ENCODE measurements at places on chromosomes 2 and 18. TPM values are rescaled to one million over a fixed set of nuclear protein-coding genes. Genes with fewer than 3 reads are reported as not detected.

Gene ERFE
- total RNA-seq = 6.3 TPM

GRCh38 chr2:1856922-1857321, 112.6 kb upstream of the PXDN start:
- DNase-seq = no peak

GRCh38 chr18:48735080-48735676, 196.3 kb downstream of the CTIF start:
- no peak for DNase-seq

DNA sequence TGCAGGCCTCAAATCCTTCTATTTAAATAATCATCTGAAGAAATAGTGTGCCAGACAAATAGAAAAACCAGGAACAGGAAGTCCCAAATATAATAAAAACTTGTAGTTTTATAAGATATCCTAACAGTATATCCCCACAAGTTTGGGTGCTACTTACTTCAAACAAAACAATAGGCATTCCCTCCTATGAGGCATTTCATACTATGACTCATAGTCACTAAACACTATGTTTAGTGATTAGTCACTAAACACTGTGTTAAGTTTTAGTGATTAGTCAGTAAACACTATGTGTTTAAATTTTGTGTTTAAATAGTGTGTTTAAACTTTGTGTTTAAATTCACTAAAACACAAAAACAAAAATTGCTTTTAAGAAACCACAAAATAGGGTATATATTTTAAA, 407.0 kb upstream of the CDH19 start:
- DNase-seq = no peak

DNA sequence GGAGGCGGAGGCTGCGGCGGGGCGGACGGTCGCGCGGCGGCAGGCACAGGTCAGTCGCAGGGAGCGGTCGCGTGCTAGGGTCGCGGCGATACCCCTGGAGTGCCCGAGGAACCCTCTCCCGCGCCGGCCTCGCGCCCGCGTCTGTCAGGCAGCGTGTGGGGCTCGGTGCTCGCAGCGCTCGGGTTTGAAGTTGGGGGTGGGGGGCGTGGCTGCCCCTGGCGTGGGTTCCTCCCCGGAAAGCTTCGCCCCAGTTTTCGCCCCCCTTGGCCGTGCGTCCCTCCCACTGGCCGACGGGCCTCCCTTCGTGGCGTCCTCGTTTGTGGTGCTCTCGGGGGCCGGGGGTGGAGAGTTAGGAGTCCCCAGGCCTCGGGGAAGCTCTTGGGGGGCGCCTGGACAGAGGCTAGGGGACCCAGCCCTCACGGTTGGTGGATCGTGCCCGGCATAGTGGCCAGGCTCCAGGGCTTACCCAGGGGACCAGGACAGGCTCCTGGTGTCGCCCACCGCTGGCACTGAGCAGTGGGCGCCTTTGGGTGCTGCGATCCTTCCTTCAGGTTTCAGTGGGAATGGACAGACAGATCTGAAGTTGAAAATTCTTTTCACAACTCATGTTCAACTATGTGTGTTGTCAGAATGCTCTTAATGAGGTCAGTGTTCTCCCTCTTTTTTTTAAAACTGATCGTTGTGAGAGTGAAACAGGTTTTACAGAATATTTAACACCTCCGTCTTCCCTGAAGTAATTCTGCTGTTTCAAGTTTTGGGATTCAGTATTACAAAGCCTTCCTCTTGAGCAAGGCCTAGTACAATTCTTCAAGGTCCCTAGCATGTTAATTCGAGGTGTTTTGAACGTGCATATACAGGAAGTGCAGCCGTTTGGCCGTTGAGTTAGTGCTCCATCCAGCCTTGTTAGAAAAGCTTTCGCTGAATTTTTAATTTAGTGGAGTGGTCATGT, 604 bp downstream of the RALBP1 start:
- no peak for DNase-seq

DNA sequence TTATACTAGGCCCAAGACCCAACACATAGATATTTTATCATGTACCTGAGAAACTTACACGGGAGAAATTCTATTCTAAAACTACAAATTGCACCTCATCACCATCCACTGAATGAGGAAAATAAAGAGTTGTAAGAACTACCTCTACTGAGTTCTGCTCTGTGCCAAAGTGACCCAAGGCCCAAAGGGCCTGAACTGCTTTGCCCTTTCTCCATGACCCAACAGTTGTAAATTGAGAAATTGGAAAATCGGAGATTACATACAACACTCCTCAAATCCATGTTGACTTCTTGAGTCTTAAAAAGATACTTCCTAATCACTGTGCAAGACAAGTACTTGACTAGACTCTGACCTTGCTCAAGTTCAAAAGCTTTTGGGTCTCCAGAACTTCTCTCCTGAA, 8.8 kb downstream of the NR4A2 start:
- DNase-seq = no peak

- peak; percentile 81 for DNase-seq
These were observed 1.9 kb upstream of the ESPNL start for GRCh38 chr2:238097988-238098871.

DNA sequence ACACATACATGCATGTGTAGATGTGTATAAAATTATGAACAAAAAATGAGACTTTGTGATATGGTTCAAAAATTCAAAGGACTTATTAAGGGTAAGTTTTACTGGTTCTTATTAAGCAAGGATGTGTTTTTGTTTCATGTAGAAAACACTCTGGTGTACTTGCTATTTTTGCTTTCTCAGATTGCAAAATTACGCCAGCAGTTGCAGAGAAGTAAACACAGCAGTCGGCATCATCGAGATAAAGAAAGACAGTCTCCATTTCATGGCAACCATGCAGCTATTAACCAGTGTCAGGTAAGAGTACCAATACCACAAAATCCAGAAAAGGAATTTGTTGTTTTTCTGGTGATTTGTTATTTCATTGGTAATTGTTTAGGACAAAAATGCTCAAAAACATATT, 91.3 kb downstream of the FAM117B start:
- DNase-seq = no peak

DNA sequence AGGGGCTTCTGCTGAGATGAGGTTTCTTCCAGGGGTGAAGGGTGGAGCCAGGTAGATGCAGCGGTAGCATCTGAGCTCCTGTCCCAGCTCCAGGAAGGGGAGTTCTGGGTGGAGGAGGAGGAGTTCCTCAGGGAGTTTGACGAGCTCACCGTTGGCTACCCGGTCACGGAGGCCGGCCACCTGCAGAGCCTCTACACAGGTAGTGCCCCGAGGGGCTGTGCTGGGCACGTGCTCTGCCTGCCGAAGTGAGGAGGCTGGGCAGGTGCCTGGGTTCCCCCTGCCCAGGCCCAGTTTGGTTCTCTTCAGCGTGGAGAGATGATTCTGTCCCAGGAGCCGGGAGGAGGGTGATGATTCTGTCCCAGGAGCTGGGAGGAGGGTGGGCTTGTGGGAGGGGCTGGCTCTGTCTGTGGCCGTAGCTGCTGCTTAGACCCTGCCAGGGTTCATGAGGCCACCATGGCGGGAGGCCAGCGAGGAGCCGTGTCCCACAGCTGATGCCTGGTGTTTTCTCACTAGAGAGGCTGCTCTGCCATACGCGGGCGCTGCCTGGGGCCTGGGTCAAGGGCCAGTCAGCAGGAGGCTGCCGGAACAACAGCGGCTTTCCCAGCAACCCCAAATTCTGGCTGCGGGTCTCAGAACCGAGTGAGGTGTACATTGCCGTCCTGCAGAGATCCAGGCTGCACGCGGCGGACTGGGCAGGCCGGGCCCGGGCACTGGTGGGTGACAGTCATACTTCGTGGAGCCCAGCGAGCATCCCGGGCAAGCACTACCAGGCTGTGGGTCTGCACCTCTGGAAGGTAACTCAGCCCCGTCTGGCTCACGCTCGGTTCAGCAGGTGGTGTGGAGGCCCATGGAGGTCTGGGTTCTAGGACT, 8.2 kb downstream of the CAPN10 start:
- DNase-seq = peak; percentile 9

All from WTC11 (cell line).